ENCODE measurements at places on chromosomes 7 and 10. TPM values are rescaled to one million over a fixed set of nuclear protein-coding genes. Genes with fewer than 3 reads are reported as not detected.

Gene PHKG1
- total RNA-seq: 1.3 TPM

Gene IQUB
- total RNA-seq: 0.10 TPM

Gene COPG2
- 18.2 TPM for total RNA-seq

Gene PRF1
- total RNA-seq: not detected

Gene ABCB4
- 0.03 TPM for total RNA-seq

Gene GJC3
- total RNA-seq: not detected

Gene EMX2
- total RNA-seq: 3.2 TPM

Gene WDR86
- total RNA-seq: not detected

Gene PTF1A
- total RNA-seq: not detected

Gene UCMA
- total RNA-seq: not detected

Gene RET
- 0.37 TPM for total RNA-seq

Gene DIP2C
- 18.5 TPM for total RNA-seq

Gene NKX2-3
- 2.5 TPM for total RNA-seq

Gene CALML5
- total RNA-seq: not detected

Gene SLC26A5
- total RNA-seq: not detected

Gene ATG9B
- total RNA-seq: 0.68 TPM

Gene PRSS1
- not detected for total RNA-seq

Gene AKR1C8
- not detected for total RNA-seq

Gene MEOX2
- not detected for total RNA-seq

Gene MINDY4
- total RNA-seq: 4.0 TPM

Gene KNDC1
- total RNA-seq: 1.1 TPM

Gene CPED1
- total RNA-seq: not detected

Gene CLRN3
- total RNA-seq: not detected

Gene GTF2IRD2
- total RNA-seq: 11.8 TPM

Gene TRIM56
- 4.1 TPM for total RNA-seq

Gene POLL
- total RNA-seq: 32.6 TPM

Gene SPDYE11
- not detected for total RNA-seq

Gene UPK3BL2
- 27.6 TPM for total RNA-seq

Gene HTR5A
- not detected for total RNA-seq

Gene ELN
- total RNA-seq: not detected

Gene CXCL12
- total RNA-seq: 0.14 TPM

Gene CDCA7L
- 54.8 TPM for total RNA-seq

Gene CLDN3
- total RNA-seq: 69.4 TPM

Gene SOSTDC1
- 0.26 TPM for total RNA-seq

Gene FFAR4
- not detected for total RNA-seq

Gene PRPS1L1
- total RNA-seq: not detected

Gene ADAP1
- total RNA-seq: not detected

Gene GDI2
- total RNA-seq: 380 TPM

Gene TFPI2
- total RNA-seq: 189 TPM

Gene EIF5AL1
- total RNA-seq: 0.24 TPM

Gene MUC12
- not detected for total RNA-seq

Gene MRPS17
- total RNA-seq: 21.8 TPM

Gene PDK4
- 0.41 TPM for total RNA-seq

Gene RAB19
- 6.3 TPM for total RNA-seq

Gene STAMBPL1
- total RNA-seq: 15.6 TPM

Gene THNSL1
- total RNA-seq: 3.3 TPM

Gene LIPJ
- not detected for total RNA-seq

Gene DHTKD1
- total RNA-seq: 26.0 TPM

Gene TMEM270
- not detected for total RNA-seq

Gene OR13A1
- total RNA-seq: not detected

Gene ARF5
- 308 TPM for total RNA-seq

Gene DOCK4
- 3.5 TPM for total RNA-seq

Gene NPSR1
- total RNA-seq: not detected

Gene SPDYE5
- total RNA-seq: not detected
